Cerebellar nuclear complex (tissue), 1 donor: ENCODE measurements at places on chromosomes 11 and 22.
A peak's percentile ranks its signal among the peaks of the same experiment; 100 is the strongest.

- DNase-seq, result peak; percentile 88
Measured at GRCh38 chr22:31561238-31561887, 65.0 kb downstream of the SFI1 start.

DNA sequence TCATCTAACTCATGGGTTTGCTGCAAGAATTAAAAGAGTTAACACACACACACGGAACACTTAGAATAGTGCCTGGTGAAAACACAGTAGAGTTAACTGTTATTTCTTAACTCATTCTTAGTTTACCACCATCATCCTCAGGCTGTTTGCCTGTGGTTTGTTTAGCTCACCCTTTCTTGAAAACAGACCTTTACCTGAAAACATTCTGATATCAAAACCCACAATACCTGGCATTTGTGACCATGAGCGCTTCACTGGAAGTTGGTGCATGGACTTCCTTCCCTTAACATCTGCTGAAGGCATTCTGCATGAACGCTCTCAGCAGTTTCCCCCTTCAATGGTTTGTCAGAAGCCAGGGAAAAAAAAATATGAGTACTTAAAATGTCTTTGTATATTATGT is 256.0 kb downstream of the ETS1 start:
- DNase-seq, result no peak

- DNase-seq, result no peak
Measured at GRCh38 chr11:64850979-64851567, 6.6 kb upstream of the CDC42BPG start.

GRCh38 chr11:86136538-86136937 is 67.7 kb upstream of the PICALM start:
- DNase-seq, result no peak

DNA sequence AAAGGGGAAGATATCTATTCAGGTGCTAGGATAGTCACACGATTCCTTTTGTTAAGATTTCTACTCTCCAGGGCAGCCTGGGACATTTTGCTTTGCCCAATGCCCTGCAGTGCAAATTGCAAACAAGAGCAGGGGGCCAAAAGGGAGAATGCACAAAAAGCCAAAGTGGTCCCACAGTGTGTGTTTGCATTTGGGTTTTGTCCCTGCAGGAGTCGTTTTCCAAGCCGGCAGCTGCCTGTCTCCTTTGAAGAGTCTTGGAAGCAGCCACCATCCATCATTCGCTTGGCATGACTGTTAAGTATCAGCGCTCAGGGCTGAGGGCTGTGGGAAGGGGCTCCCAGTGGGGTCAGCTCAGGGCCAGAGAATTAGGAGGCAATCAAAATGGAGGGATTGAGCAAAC is 184.7 kb downstream of the MIAT start:
- DNase-seq, result no peak

DNA sequence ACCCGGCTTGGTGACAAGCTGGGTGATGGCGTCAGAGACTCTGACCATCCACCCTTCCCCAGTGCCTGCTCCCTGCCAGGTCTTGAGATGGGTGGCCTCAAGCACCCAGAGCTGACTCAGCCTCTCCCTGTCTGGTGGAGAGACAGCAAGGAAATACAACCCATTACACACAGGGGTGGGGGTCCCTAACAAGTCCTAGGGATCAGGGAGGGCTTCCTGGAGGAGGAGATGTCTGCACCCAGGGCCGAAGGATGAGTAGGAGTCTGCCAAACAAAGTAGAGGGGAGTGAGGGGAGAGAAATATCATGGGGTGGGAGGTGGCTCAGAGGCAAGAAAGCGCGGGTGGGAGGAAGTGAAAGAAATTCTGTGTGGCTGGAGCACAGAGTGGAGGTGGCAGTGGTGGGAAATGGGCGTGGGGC is 6.8 kb downstream of the MAFF start:
- DNase-seq, result no peak

DNA sequence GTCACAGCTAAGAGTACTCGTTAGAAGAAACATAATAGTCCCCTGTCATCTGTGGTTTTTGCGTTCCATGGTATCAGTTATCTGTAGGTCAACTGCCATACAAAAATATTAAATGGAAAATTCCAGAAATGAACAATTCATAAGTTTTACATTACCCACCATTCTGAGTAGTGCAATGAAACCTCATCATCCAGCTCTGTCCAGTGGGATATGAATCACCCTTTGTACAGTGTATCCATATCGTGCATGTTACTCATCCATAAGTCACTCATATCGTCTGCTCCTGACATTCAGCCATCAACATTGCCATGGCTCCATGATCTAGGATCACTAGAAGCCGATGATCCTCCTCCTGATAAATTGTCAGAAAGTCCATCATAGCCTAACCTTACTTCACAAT is 174.9 kb upstream of the C11orf87 start:
- DNase-seq, result no peak

- DNase-seq, result no peak
Measured at GRCh38 chr11:2313051-2313951, 11.5 kb downstream of the TSPAN32 start.

GRCh38 chr22:47061226-47061625 is 298.8 kb downstream of the TBC1D22A start:
- DNase-seq, result no peak

DNA sequence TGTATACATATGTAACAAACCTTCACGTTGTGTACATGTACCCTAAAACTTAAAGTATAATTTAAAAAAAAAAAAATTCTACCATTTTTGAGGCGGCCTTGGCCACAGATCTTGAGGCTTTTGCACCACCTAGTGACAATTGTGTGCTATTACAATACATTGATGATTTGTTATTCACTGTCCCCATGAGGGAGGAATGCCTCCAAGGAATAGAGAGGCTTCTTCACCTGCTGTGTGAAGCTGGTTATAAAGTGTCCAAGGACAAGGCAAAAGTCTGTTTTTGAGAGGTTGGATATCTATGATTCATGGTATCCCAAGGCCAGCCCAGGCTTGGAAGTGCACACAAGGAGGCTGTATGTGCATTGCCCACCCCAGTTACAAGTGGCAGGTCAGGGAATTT is 30.7 kb downstream of the SLC22A25 start:
- no peak for DNase-seq

GRCh38 chr11:64881476-64881875 is 3.1 kb upstream of the EHD1 start:
- DNase-seq, result no peak

GRCh38 chr11:102920118-102920684 is 35.3 kb downstream of the MMP13 start:
- no peak for DNase-seq

DNA sequence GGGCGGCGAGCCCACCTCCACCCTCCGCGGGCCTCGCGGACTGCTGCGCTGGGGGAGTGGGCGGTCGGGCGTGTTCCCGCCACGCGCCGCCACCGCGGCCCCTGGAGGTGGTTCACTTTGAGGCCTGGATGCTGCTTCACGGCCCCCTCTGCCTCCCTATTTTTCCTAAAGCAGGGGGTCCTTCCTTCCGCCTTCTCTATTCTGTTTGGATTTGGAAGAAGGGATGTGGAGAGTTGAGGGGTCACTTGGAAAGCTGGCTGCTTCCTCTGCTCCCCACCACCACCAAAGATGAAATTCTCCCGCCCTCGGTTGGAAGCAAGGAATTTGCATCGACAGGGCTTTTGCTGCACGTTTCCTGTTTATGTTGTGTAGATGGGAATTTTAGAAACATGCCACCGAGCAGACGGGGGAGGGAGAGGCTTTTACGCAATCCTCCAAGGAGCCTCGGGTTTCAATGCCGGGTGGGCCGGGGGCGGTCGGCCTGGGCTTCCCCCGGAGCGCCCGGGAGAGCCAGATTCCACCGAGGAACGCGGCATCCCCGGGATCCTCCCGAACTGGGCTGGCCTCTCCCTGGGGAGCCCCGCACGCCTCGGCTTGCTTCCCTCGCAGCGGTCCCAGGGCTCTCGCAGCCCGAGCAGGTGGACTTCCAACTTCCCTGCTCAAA is 403 bp upstream of the SBF2 start:
- DNase-seq, result no peak

DNA sequence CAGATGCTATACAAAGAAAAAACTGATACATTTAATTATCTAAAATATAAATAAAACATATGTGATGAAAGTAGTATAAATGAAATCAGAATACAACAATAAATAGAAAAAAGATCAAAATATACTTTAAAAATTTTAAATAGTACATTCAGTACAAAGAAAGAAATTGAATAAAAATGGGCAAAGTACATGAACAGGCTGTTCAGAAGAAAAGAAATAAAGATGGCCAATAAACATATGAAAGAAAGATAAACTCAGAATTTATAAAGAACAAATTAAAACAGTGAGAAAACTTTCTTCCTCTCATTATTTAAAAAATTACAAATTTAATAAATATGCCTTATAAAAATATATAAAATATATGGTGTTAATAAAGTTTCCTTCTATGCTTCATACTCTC is 50.5 kb upstream of the AMOTL1 start:
- DNase-seq, result no peak

- no peak for DNase-seq
Measured at GRCh38 chr11:33553486-33553885, 147.1 kb downstream of the C11orf91 start.

DNA sequence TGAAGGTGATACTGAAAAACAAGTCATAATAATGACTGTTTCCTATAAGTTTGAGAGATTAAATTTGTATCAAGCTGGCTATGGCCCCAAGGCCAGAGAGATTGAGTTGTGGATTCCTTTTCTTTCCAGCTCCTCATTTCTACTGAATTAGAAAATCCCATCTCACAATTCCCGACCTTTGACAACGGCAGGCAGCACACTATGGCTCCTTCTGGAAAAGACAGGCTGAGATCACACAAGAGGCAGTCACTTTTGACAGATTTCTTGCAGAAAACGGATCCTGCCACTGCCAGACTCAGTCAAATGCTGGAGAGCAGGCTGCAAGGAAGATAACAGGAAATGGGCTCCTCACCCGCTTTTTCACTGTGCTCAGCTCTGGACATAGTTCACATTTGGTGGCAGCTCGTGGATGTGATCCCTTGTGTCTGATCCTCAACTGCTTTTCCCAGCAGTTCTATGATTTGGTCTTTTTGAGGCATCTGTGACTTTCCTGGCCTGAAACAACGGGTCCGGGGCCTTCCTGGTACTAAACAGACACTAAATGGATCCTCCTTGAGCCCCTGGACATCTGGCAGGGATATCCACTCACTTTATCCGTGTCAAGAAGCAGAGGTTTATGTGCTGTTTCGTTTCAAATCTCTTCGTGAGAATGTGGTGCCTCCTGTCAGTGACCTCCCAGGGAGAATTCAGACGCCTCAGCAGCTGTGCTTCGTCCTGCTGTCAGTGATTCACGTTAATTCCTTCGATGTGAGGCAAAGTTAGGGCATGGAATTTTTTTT is 26.1 kb upstream of the RTL6 start:
- DNase-seq, result no peak

DNA sequence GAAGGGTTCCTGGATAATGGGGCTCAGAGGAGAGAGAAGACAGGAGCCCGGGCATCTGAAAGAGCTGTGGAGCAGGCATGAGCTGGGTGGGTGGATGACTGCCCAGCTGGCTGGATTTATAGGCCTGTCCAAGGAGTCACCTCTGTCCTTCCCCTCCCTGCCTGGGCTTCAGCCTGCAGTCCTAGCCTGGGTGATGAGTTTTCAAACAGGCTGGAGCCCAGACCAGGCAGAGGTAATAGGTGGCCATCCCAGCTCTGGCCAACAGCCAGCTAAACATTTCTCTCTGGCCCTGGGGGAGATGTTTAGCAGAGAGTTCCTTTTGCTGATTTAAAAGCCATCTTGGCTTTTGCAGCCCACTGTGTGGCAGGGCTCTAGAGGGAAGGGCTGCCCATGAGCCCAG is 5.4 kb downstream of the C11orf96 start:
- no peak for DNase-seq

DNA sequence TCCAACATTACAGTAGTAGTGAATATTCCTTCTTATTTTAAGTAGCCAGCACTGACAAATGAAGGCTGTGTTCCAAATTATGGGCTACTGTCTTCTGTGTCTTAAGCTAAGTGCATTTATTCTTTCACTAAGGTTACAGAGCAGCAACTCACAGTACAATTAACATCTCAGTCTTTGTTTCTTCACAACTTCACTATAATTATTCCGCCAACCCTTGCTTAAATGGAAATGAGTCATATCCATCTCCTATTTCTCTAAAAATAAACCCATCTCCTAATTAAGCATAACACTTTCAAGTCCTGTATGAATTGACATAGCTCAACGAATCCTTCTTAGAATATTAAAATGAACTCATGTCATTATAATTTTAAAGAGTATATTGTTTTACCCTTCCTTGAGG is 6.7 kb downstream of the ETS1 start:
- DNase-seq, result no peak

GRCh38 chr11:122851366-122851966 is 13.2 kb downstream of the CRTAM start:
- no peak for DNase-seq

- DNase-seq, result no peak
Measured at GRCh38 chr11:120613264-120614226, 102.0 kb downstream of the GRIK4 start.

DNA sequence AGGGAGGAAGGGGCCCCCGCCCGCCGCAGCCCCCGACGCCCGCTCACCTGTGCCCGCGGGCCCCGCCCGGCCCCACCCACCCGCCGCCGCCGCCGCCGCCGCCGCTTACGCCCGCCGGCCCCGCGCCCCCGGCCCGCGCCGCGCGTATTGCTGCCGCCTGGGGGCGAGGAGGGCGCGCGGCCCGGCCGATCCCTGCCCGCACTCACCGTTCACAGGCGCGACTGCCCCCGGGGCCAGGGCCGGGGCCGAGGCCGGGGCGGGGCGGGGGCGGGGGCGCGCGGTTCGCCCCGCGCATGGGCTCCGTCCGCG is 212 bp downstream of the HRAS start:
- no peak for DNase-seq

- DNase-seq, result no peak
Measured at GRCh38 chr11:88345408-88345807, 7.9 kb upstream of the CTSC start.

DNA sequence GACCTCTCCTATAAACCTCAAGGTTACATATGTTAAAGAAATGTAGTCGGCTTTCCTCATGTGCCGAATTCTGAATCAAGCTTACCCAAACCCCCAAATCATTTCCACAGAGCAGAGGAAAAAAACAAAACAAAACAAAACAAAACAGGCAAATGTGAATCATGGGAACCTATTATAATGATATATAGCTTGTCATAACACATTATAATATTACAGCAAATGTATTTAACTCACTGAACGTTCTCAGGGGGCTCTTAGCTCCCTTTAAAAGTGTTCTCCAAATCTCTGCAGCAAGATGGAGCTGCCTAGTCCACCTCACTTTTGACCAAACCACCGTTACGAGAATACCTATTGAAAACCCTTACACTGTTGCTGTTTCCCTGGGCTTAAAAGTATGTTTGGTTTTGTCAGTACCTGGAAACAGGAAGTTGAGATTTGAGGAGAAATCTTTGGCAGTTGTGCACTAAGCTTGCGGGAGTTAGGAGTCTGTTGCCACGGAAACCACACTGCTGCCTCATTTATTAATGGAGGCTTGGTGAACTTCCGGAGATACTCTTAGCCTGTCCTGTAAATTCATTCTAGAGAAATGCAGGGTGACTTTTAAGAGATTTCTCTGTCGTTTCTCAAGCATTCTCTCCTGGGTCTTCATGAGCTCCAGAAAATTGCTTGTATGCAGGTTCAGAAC is 167.0 kb upstream of the RASSF10 start:
- no peak for DNase-seq
